ENCODE measurements at places on chromosomes 3 and 15. TPM values are rescaled to one million over a fixed set of nuclear protein-coding genes. Genes with fewer than 3 reads are reported as not detected.

Gene GLT8D1
- 114 TPM for polyA plus RNA-seq

Gene RARB
- polyA plus RNA-seq = 0.52 TPM

- no peaks in the 10 kb centered on the region for H3K36me3 ChIP-seq
- H3K27ac ChIP-seq = no peak overlapping the region
- no peak for DNase-seq
- H3K27me3 ChIP-seq = peaks cover 13% of the 10 kb centered on the region
These were observed 31.8 kb upstream of the MYZAP start for GRCh38 chr15:57559875-57560274.

- no peaks in the 10 kb centered on the region for H3K36me3 ChIP-seq
- no peaks in the 10 kb centered on the region for H3K4me1 ChIP-seq
- no peak for DNase-seq
- no peaks in the 10 kb centered on the region for H3K27me3 ChIP-seq
These were observed 95.3 kb downstream of the STAC start for GRCh38 chr3:36475558-36475957.

DNA sequence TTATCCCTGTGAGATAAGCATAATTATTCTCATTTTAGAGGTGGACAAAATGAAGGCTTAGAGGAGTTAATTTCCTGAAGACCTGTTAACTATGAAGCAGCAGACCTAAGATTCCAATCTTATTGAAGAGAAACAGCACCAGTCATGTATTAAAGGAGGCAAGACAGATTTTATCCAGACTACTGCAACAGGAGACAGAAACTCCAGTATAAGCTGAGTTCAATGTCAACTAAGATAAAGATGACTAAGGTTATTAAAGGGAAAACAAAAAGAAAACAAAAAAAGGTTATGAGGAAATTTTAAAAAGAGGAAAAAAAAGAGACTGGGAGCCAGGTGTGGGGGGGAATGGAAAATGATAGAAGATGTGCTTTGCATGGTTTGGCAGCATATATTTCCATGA is 707.7 kb upstream of the NR2F2 start:
- no peak for DNase-seq
- no peak overlapping the region for H3K4me3 ChIP-seq
- H3K4me1 ChIP-seq = peaks cover 3% of the 10 kb centered on the region

DNA sequence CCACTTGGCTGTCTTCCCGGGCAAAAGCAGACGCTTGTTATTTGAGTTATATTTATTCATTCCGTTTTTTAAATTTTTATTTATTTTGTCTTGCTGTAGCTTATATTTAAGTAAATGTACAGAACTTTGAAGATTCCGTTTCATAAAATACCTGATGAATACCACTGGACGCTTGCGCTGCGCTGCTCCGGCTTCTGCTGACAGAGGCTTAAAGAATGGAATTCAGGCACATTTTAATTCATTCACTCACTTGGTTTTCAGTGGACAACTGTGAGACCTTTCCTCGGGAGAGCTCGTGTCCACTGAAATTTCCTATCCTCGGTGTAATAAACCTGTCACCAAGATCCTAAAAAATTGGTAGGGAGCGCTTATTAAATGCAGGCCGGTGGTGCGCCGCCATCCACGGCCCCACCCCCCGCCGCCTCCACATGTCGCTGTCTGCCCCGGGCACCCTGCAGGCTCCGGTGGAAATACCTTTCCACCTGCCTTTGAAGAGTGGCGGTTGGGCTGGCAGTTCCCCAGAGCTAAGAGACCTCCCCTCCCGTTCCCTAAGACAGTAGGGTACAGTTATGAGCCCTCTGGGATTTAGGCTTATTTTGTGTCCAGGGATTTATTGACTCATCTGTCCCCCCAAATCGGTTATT is 62.5 kb upstream of the UBE2E1 start:
- DNase-seq = no peak
- peaks cover 8% of the 10 kb centered on the region for H3K27me3 ChIP-seq

DNA sequence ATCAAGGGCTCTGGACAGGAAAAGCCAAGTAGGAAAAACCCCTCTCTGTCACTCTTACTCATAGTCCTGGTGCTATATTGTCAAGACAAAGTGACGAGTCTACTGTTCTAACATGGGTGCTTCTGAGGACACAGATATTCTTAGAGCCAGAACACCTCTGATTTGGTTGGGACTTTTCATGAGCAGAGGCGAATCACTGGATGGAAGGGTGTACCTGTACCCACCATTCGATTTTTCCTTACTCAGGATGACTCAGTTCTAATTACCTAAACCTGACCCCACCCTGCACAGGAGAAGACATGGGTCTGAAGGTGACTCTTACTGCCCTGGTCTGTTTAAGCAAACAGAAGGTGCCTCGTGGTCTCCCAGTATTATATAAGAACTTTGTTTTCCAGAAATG is 58.5 kb downstream of the ABCC5 start:
- no peak overlapping the region for H3K27ac ChIP-seq
- peaks cover 39% of the 10 kb centered on the region for H3K36me3 ChIP-seq
- no peaks in the 10 kb centered on the region for H3K4me1 ChIP-seq
- no peak for DNase-seq
- H3K4me3 ChIP-seq = no peak overlapping the region

GRCh38 chr3:69699183-69699582 is 40.1 kb upstream of the MITF start:
- no peak overlapping the region for H3K27ac ChIP-seq
- H3K4me1 ChIP-seq = 0 out of 2 replicates have a peak, but pooled peaks cover 2% of the 10 kb centered on the region
- H3K27me3 ChIP-seq = no peaks in the 10 kb centered on the region
- H3K36me3 ChIP-seq = no peaks in the 10 kb centered on the region
- H3K4me3 ChIP-seq = no peak overlapping the region

GRCh38 chr15:41817781-41818180 is 10.1 kb upstream of the JMJD7 start:
- H3K27ac ChIP-seq = no peak overlapping the region
- no peak overlapping the region for H3K4me3 ChIP-seq
- H3K4me1 ChIP-seq = no peaks in the 10 kb centered on the region

DNA sequence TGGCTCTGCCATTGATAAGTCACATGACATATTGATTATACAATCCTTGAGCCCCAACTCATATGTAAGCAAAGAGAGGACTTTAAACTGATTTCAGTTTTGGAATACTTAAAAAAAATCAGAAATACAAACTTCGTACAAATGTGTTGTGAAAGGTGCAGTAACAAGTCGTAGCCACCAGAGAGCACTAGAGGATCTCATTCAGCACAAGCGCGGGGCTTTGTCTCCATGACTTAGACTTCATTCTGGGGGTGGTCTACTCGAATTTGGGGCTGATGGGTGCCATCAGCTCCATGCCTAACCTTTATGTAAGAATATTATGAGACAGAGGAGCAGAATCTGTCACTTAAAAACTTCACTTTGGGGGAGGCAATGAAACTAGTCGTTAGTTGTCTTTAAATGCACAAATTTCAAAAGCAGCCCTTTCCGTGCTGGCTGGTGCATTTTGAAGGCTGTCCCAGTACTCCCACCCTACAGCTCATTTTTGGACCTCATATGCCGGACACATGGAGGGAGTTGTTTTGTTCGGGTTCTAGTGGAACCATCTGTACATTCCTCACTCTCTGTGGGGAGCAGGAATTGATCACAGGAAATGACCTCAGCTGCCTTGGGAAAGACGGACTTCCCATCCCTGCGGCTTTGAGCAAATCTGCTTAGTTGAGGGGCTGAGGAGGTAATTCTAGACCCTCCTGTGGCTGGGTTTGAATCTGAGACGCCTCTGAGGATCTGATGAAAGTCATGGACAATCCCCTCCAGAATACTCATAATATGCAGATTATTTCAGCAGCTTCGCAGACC is 27.5 kb upstream of the MASP1 start:
- no peaks in the 10 kb centered on the region for H3K36me3 ChIP-seq
- H3K4me3 ChIP-seq = peak overlapping the region; percentile 4
- H3K27ac ChIP-seq = no peak overlapping the region
- peak; percentile 73 for DNase-seq
- H3K27me3 ChIP-seq = peaks cover 10% of the 10 kb centered on the region

DNA sequence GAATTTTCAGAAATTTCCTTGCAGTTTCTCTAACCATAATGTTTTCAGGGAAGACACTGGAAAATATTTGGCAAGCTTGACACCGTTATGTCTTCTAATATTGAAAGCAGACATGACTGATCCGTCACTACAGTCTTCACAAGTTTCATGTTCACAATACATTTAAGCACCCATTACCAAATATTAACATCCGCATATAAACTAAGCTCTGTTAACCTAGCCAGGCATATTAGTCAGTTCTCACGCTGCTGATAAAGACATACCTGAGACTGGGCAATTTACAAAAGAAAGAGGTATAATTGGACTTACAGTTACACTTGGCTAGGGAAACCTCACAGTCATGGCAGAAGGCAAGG is 162.7 kb upstream of the LYSMD4 start:
- DNase-seq = no peak
- H3K4me1 ChIP-seq = no peaks in the 10 kb centered on the region
- no peaks in the 10 kb centered on the region for H3K36me3 ChIP-seq
- H3K27me3 ChIP-seq = no peaks in the 10 kb centered on the region

GRCh38 chr3:172965256-172965655 is 175.8 kb downstream of the SPATA16 start:
- no peaks in the 10 kb centered on the region for H3K4me1 ChIP-seq
- H3K27me3 ChIP-seq = no peaks in the 10 kb centered on the region
- no peaks in the 10 kb centered on the region for H3K36me3 ChIP-seq
- H3K27ac ChIP-seq = no peak overlapping the region

DNA sequence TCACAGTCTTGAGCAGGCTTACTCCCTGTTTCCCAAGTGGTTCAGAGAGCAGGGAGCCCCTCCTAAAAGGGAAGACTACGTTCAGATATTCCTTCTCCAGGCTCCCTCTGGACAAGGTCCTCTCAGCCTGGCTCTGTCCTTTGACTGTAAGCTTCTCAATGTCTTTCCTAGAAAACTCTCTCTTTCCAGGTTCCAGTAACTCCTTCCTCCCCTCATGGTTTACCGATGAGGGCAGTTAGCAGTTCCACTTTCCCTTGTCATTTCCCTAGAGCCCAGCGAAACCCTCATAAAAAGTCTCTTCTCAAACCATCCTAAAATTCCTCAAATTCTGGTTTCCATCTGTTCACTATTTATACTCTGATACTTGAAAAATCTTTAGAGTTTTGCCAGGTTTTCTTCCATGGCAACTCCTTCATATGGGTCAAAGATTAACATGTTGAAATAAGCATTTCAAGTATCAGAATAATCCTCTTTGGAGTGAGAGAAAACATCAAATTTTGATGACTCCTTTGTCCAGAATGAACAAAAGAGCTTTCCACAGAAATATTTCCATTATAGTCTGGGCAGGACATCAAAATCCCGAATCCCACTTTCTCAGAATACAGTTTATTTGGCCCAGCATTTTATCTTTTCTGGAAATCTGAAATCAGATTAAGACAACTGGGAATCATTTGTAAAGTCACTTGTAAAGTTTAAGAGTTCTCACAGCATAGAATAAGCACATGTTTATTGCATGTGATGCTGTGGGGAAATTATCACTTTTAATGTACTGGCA is 599.4 kb downstream of the UNC13C start:
- DNase-seq = no peak
- H3K36me3 ChIP-seq = no peaks in the 10 kb centered on the region
- H3K27ac ChIP-seq = no peak overlapping the region
- H3K27me3 ChIP-seq = no peaks in the 10 kb centered on the region
- H3K4me3 ChIP-seq = no peak overlapping the region

Data from IMR-90 (cell line).